ENCODE measurements at places on chromosomes 7 and 10.
A peak's percentile ranks its signal among the peaks of the same experiment; 100 is the strongest.

DNA sequence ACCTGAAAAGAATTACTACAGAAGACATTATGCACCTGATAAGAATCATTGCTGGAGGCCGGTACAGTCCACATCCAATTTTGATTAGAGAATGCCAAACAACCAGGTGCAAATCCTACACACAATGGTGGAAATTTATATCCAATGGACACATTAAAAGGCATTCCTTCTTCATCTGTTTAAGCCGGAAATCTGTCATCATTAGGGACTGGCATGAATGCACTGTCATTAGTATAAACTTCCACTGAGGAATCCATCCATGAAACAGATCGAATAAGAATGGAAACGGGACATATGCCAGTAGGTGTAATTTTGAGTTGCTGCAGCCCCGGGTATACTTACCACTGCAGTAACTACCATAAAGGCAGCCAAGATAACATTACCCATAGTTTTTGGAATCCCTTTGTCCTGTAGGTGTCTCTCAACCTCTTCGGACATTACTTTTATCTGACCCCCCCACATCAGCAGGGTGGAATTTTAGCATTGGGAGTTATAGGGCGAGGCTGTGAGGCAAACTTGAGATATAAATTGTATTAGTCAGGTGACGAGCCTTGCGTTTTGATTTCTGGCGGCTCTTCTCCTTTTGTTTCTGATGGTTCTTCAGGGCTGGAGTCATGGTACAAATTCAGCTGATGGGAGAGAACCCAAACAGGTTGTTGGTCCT is 36.5 kb upstream of the AKR1C2 start:
- DNase-seq = no peak

GRCh38 chr10:44263771-44264170 is 121.1 kb downstream of the CXCL12 start:
- no peak for DNase-seq

DNA sequence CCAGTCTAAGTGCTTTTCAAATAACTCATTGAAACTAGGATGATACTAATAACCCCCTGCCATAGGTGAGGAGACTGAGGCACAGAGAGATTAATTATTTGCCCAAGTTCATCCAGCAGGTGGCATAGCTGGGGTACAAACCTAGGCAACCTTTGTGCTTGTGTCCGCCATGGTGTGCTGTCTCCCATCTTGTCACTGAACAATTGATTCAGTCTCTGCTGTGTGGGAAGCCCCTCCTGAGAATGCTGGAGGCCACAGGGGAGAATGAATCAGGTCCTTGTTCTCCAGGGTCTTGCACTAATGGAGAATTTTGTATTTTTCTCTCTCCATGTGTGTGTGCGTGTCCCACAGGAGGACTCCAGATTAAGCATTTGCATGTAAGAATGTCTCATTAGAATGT is 15.8 kb upstream of the TMEM236 start:
- no peak for DNase-seq

GRCh38 chr10:94292434-94293090 is 70.2 kb downstream of the NOC3L start:
- no peak for DNase-seq

DNA sequence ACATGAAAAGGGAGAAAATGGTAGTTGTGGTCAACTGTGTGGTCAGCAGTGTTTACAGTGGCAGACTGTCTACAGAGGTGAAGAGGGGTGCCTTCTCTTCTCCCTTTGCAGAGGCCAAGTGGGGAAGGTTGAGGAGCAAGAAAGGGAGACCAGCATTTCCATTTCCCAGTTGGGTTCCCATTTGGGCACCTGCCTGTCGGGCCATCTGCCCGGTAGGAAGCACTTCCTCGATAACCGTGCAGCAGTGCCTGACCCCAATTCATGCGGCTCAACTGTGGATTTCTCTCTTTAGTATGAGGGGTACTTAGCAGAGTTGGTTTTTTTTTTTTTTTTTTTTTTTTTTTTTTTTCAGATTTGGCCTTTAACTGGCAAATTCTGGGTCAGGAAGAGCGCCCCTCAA is 127.0 kb downstream of the CCDC3 start:
- no peak for DNase-seq

DNA sequence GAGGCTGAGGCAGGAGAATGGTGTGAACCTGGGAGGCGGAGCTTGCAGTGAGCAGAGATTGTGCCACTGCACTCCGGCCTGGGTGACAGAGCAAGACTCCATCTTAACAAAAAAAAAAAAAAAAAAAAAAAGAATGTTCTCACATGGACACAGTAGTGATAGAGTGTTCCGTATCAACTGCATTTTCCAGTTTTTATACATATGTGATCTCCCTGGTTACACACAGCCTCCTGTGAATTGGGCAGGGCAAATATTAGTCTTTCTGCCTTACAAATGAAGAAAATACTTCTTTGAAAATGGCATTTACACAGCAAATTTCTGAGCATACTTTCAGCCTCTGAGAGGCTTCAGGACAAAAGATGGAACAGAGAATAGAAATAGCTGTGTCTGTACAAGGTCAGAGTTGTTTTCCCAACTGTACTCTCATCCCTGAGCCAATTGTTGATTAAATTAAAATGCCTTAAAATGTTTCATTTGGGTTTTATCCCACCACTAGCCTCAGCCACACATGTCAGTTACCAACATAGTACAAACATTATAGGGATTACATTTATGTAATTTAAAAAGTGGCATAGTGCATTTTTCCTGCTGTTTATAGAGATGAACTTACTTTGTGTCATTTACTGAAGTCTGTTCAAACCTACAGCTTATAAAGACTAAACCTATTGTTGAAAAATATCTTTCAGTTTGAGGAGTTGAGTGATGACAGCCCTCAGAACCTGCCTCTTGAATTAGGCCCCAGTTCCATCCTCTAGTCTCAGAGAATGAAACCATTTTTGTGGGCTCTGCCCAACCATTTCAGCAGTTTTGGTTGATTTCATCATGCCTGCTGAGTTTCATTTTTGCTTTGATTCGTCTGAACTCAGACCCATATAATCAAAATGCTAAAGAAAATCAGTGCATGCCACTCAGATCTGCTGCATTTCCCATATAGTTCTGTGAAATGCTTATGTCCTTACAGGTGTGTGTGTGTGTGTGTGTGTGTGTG is 609.4 kb upstream of the C7orf33 start:
- DNase-seq = peak; percentile 73

- no peak for DNase-seq
Measured at GRCh38 chr10:133351408-133352318, 4.5 kb downstream of the PRAP1 start.

Data from activated CD4-positive, alpha-beta T cell treated with anti-CD3 and anti-CD28 coated beads, Interleukin-2, Interleukin-6, amounts not matched to agents 100 ng/mL and 50 ng/mL, durations not matched to agents 16 hours and 8 hours (primary cell).